ENCODE measurements at places on chromosomes 2 and 18. TPM values are rescaled to one million over a fixed set of nuclear protein-coding genes. Genes with fewer than 3 reads are reported as not detected.

GRCh38 chr2:132654968-132655367 lies 15.0 kb downstream of the LYPD1 start:
- DNase-seq, result no peak
- H3K4me3 ChIP-seq, result no peak overlapping the region
- H3K27me3 ChIP-seq, result no peaks in the 10 kb centered on the region
- no peak overlapping the region for H3K27ac ChIP-seq
- H3K4me1 ChIP-seq, result no peaks in the 10 kb centered on the region

GRCh38 chr2:107380912-107381311 lies 445.8 kb upstream of the RGPD4 start:
- no peaks in the 10 kb centered on the region for H3K36me3 ChIP-seq
- no peak for DNase-seq
- no peaks in the 10 kb centered on the region for H3K27me3 ChIP-seq

- no peaks in the 10 kb centered on the region for H3K36me3 ChIP-seq
- no peaks in the 10 kb centered on the region for H3K4me1 ChIP-seq
- H3K27ac ChIP-seq, result no peak overlapping the region
- H3K27me3 ChIP-seq, result no peaks in the 10 kb centered on the region
- no peak overlapping the region for H3K4me3 ChIP-seq
- no peak for DNase-seq
These were observed 12.6 kb upstream of the EPB41L3 start for GRCh38 chr18:5556310-5556974.

Gene BUB1
- not detected for total RNA-seq

Gene KLF11
- 37.6 TPM for total RNA-seq

Gene GAL3ST2
- total RNA-seq, result not detected
